ENCODE measurements at places on chromosomes 16 and 17. TPM values are rescaled to one million over a fixed set of nuclear protein-coding genes. Genes with fewer than 3 reads are reported as not detected.

DNA sequence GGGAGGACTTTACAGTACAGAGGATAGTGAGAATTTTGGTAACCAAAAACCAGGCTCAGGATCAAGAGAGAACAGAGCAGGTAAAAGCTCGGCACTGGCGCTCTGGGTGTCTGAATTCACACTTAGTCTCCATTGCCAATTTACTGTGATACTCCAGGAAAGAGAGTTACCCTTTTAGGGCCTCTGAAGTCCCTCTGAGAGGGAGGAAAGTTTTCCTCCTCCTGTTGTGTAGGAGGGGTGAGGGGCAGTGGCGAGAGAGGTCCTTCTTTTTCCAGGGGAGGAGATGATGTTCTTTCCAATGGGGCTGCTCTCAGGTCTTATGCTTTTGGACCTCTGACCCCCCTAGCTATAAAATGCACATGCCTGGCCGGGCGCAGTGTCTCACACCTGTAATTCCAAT, 5.4 kb upstream of the TNS4 start:
- H3K4me1 ChIP-seq: no peaks in the 10 kb centered on the region
- no peaks in the 10 kb centered on the region for H3K36me3 ChIP-seq
- H3K27me3 ChIP-seq: peaks cover 4% of the 10 kb centered on the region

- H3K27me3 ChIP-seq: no peaks in the 10 kb centered on the region
- peak; percentile 87 for DNase-seq
- peak overlapping the region; percentile 81 for H3K4me3 ChIP-seq
- peaks cover 48% of the 10 kb centered on the region for H3K4me1 ChIP-seq
- peaks cover 36% of the 10 kb centered on the region for H3K36me3 ChIP-seq
These were observed 1.6 kb downstream of the PITPNC1 start for GRCh38 chr17:67378454-67379250.

- H3K4me3 ChIP-seq: peak overlapping the region; percentile 85
- H3K36me3 ChIP-seq: peaks cover 18% of the 10 kb centered on the region
- H3K27ac ChIP-seq: peak overlapping the region; percentile 94
- no peaks in the 10 kb centered on the region for H3K27me3 ChIP-seq
These were observed 9.2 kb upstream of the GLIS2 start for GRCh38 chr16:4306470-4307214.

Gene ACSM5
- total RNA-seq: not detected

GRCh38 chr16:29011112-29011511, 26.3 kb downstream of the LAT start:
- H3K4me3 ChIP-seq: no peak overlapping the region
- DNase-seq: no peak
- peaks cover 57% of the 10 kb centered on the region for H3K4me1 ChIP-seq
- H3K27ac ChIP-seq: no peak overlapping the region
- H3K36me3 ChIP-seq: peaks cover 7% of the 10 kb centered on the region
- no peaks in the 10 kb centered on the region for H3K27me3 ChIP-seq

DNA sequence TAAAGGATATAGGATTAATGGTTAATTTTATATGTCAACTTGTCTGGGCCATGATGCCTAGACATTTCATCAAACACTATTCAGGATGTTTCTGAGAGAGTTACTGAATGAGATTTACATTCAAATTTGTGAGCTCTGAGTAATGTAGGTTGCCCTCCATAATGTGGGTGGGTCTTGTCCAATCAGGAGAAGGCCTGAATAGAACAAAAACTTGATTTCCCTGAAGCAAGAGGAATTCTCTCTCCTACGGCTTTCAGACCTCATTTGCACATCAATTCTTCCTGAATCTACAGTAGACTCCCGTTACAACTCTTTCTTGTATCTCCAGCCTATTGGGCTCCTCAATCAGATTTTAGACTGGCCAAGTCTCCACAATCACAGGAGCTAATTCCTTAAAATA, 377.9 kb upstream of the PMFBP1 start:
- no peak overlapping the region for H3K27ac ChIP-seq
- H3K27me3 ChIP-seq: no peaks in the 10 kb centered on the region
- no peak for DNase-seq
- no peak overlapping the region for H3K4me3 ChIP-seq

DNA sequence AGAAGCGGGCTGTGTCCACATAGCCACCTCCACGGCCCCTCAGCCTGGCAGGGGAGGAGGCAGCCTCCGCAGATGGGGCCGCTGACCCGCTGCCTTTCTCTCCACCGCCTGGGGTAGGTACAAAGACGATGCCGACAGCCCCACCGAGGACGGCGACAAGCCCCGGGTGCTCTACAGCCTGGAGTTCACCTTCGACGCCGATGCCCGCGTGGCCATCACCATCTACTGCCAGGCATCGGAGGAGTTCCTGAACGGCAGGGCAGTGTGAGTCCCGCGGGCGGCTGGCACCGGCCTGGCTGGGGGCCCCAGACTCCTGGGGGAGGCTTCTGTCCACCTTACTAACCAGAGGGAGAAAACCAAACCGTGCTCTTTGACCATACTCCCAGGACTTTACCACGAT, 27.9 kb downstream of the MGRN1 start:
- no peak overlapping the region for H3K4me3 ChIP-seq
- H3K27ac ChIP-seq: no peak overlapping the region

Gene PRSS8
- not detected for total RNA-seq

Gene TRAPPC1
- total RNA-seq: 143 TPM

GRCh38 chr17:50055055-50055425, 870 bp upstream of the ITGA3 start:
- H3K27me3 ChIP-seq: peaks cover 4% of the 10 kb centered on the region
- peaks cover 28% of the 10 kb centered on the region for H3K4me1 ChIP-seq
- H3K36me3 ChIP-seq: no peaks in the 10 kb centered on the region
- peak overlapping the region; percentile 56 for H3K27ac ChIP-seq
- peak overlapping the region; percentile 84 for H3K4me3 ChIP-seq

- peaks cover 31% of the 10 kb centered on the region for H3K4me1 ChIP-seq
- peaks cover 10% of the 10 kb centered on the region for H3K36me3 ChIP-seq
- no peak overlapping the region for H3K27ac ChIP-seq
- no peaks in the 10 kb centered on the region for H3K27me3 ChIP-seq
- H3K4me3 ChIP-seq: no peak overlapping the region
These were observed 92.2 kb downstream of the SOCS1 start for GRCh38 chr16:11163761-11164261.

Gene MAF
- 0.54 TPM for total RNA-seq

GRCh38 chr17:4492721-4493561, 5.7 kb upstream of the SPNS2 start:
- no peaks in the 10 kb centered on the region for H3K27me3 ChIP-seq
- no peak overlapping the region for H3K27ac ChIP-seq
- peaks cover 3% of the 10 kb centered on the region for H3K4me1 ChIP-seq
- no peak for DNase-seq
- H3K36me3 ChIP-seq: no peaks in the 10 kb centered on the region

Gene SLFN12L
- 32.6 TPM for total RNA-seq

Gene PRSS36
- not detected for total RNA-seq

Gene CD300H
- total RNA-seq: not detected

DNA sequence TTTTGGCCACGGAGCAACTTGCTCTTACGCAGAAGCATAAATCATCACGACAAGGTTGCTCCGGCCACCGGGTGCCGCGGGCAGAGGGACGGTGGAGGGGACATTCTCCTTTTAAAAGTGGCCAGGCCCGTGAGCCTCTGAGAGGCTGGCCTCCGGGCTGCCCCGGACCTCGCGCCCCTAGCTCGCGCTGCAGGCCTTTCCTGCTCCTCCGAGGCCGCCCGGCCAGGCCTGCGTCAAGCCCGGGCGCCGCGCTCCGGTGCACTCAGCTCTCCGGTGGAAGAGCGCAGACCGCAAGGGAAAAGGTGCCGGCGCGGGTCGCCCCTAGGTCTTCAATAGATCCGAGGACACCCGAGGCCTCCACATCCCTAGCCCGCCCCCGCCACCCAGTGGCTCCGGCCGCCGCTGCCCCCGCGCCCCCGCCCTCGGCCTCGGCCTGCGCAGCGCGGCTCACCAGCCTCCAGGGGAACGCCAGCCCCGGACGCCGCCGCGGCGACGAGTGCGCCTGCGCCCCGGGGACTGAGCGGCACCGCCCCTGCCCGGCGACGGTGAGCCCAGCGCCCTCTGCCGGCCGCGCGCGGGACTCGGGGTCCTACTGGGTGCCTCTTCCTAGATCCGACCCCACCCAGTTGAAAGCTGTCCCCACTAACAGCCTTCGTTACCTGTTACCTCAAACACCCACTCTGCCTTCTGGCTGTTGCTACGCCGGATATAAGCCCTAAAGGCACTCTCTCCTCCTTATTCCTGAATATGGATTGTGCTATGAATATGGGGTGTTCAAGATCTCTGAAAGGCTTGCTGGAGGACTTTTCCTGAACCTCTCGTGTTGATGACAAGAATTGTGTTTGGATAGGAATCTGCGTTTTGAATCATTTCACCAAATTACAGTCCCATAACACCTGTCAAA, at the start of gene LYRM9:
LYRM9 (minus strand) TSS at position 500 of the 904 bp plus-strand sequence. CDS start 10,671 bp downstream, outside the sequence.
- H3K4me3 ChIP-seq: peak within 1 kb of the TSS; percentile 79
- H3K4me1 ChIP-seq: peaks cover 17% of the 10 kb centered on the region
- peak; percentile 96 for DNase-seq
- no peaks in the 10 kb centered on the region for H3K36me3 ChIP-seq
- H3K27ac ChIP-seq: peak within 1 kb of the TSS; percentile 66

Gene EFNB3
- total RNA-seq: not detected

Gene CCR7
- total RNA-seq: 260 TPM

DNA sequence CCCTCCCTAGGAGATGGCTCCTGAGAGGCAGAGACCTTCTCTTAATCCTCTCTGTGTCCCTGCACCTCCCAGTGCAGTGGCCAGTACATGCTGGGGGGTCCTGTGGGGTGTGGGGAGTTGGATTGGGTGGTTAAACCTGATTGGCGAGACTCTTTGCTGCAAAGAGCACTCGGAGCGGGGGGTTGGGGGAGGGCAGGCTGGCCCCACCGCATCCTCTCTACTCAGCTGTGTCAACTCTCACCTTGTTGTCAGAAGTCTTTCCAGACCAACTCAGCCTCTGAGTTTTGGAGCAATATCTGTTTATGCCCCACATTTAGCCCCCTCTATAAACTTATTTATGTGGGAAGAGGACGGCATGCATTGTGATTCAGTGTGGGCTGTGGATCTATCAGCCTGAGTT, 40.0 kb downstream of the SMARCE1 start:
- peaks cover 9% of the 10 kb centered on the region for H3K36me3 ChIP-seq
- H3K27me3 ChIP-seq: no peaks in the 10 kb centered on the region

- no peaks in the 10 kb centered on the region for H3K36me3 ChIP-seq
- H3K27ac ChIP-seq: no peak overlapping the region
- no peak overlapping the region for H3K4me3 ChIP-seq
- H3K27me3 ChIP-seq: no peaks in the 10 kb centered on the region
- H3K4me1 ChIP-seq: peaks cover 3% of the 10 kb centered on the region
These were observed 86.8 kb downstream of the CDYL2 start for GRCh38 chr16:80717611-80718010.

Gene KIF1C
- 51.1 TPM for total RNA-seq

GRCh38 chr16:5073279-5073629, 1.6 kb downstream of the ALG1 start:
- H3K27ac ChIP-seq: peak overlapping the region; percentile 6
- no peak for DNase-seq
- H3K4me3 ChIP-seq: peak overlapping the region; percentile 96
- peaks cover 9% of the 10 kb centered on the region for H3K36me3 ChIP-seq
- H3K4me1 ChIP-seq: peaks cover 26% of the 10 kb centered on the region

- peak within 1 kb of the TSS; percentile 99 for H3K4me3 ChIP-seq
- peaks cover 27% of the 10 kb centered on the region for H3K36me3 ChIP-seq
- peak; percentile 81 for DNase-seq
- peaks cover 49% of the 10 kb centered on the region for H3K4me1 ChIP-seq
These were observed at the start of gene CACNB1 for GRCh38 chr17:39197380-39198185. Gene CACNB1, minus strand, starts transcription at chr17:39197669. Its CDS starts 174 bp downstream, at chr17:39197495.

DNA sequence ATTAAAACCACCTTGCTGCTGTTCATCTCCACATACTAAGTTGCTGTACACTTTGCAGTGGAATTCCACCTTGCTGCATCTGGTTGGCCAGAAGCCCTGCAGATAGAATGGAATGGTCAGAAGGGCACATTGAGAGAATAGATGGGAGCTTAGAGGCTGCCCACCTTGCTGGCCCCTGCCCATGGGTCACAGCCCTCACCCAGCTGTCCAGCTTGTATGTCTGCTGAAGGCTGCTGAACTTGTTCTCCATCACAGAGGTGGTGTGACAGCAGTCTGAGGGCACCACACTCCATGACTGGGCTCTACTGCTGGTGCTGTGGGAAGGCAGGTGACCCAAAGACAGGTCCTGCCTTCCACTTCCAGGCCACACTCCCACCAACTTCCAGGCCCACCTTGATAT, 1755.4 kb downstream of the TP53TG3F start:
- H3K36me3 ChIP-seq: no peaks in the 10 kb centered on the region
- no peaks in the 10 kb centered on the region for H3K4me1 ChIP-seq
- H3K4me3 ChIP-seq: no peak overlapping the region
- no peak for DNase-seq
- no peak overlapping the region for H3K27ac ChIP-seq
- H3K27me3 ChIP-seq: no peaks in the 10 kb centered on the region

Gene ERAL1
- total RNA-seq: 77.6 TPM

Gene CPSF4L
- not detected for total RNA-seq

DNA sequence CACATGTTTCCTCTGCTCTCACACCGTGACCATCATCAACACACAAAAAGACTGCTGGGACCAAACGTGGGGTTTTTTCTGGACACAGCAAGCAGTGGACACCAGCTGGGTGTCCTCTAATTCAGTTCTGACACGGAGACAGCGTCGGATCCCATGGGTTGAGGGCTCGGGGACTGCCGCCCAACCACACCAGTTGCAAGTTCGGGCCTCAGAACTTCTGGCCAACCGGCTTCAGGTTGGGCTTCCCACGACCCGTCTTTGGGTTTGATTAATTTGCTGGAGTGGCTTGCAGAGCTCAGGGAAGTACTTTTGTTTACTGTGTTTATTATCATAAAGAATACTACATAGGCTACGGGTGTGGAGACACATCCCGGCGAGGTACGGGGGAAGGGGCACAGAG, 97.8 kb downstream of the BANP start:
- no peak overlapping the region for H3K4me3 ChIP-seq
- H3K36me3 ChIP-seq: peaks cover 18% of the 10 kb centered on the region
- no peak for DNase-seq
- H3K4me1 ChIP-seq: no peaks in the 10 kb centered on the region

Gene DUSP3
- 21.2 TPM for total RNA-seq

- no peak overlapping the region for H3K4me3 ChIP-seq
- H3K4me1 ChIP-seq: no peaks in the 10 kb centered on the region
- H3K36me3 ChIP-seq: no peaks in the 10 kb centered on the region
These were observed 210.9 kb downstream of the ZFHX3 start for GRCh38 chr16:72836985-72837384.

Gene RUNDC3A
- total RNA-seq: 0.08 TPM

DNA sequence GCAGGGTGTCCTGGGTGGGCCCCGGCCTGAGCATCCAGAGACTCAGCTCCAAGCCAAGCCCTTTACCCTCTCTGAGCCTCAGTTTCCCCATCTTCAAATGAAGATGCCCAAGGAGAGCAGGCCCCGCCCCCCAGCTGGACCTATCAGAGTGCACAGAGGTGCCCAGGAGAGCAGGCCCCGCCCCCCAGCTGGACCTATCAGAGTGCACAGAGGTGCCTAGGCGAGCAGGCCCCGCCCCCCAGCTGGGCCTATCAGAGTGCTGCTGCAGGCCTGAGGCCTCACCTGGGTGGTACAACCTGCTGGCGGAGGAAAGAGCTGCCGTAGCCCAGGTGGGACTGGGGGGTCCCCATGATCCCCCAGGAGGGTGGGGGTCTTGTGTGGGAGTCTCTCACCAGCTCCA, 3.4 kb upstream of the SSTR5 start:
- H3K4me1 ChIP-seq: peaks cover 4% of the 10 kb centered on the region
- H3K27ac ChIP-seq: no peak overlapping the region
- no peak for DNase-seq
- peaks cover 5% of the 10 kb centered on the region for H3K36me3 ChIP-seq
- no peak overlapping the region for H3K4me3 ChIP-seq

Gene ANKRD40CL
- not detected for total RNA-seq

Data from activated naive CD8-positive, alpha-beta T cell treated with anti-CD3 and anti-CD28 coated beads for 36 hours (primary cell).